ENCODE measurements at places on chromosomes 2 and 18.

- no peaks in the 10 kb centered on the region for H3K36me3 ChIP-seq
- no peaks in the 10 kb centered on the region for H3K27me3 ChIP-seq
- DNase-seq, result peak; percentile 66
- H3K4me3 ChIP-seq, result peak overlapping the region; percentile 75
- peaks cover 23% of the 10 kb centered on the region for H3K4me1 ChIP-seq
- no peak overlapping the region for H3K27ac ChIP-seq
Observed at GRCh38 chr2:27715318-27716210, 51.9 kb downstream of the SLC4A1AP start.

DNA sequence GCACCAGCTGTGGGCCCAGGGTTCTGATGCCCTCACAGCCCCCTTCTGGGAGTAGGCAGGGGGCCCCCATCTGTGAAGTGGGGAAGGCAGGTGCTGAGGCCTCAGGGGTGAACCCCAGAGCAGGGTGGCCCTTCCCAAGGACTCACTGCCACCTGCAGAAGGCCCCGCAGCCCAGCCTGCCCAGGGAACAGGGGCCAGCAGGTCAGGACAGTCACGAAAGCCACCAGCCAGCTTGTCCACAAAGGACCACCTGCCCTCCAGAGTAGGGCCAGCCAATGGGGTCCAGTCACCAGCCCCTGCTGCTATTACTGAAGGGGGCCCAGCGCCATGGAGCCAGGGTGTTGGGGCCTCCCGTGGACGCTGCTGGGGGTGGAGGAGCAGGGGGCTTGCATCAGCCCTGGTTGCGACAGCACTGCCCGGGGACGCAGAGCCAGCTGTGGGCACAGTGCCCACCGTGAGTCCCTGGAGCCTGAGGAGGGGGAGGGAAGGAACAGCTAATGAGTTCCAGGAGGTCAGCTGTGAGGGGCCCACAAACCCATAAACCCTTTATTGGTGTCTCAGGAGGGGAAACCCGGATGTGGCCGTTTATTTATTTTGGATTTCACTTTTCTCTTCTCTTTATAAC, 11.5 kb upstream of the SNED1 start:
- DNase-seq, result peak; percentile 36
- peaks cover 18% of the 10 kb centered on the region for H3K4me1 ChIP-seq
- H3K27ac ChIP-seq, result no peak overlapping the region
- no peaks in the 10 kb centered on the region for H3K27me3 ChIP-seq
- H3K36me3 ChIP-seq, result no peaks in the 10 kb centered on the region

DNA sequence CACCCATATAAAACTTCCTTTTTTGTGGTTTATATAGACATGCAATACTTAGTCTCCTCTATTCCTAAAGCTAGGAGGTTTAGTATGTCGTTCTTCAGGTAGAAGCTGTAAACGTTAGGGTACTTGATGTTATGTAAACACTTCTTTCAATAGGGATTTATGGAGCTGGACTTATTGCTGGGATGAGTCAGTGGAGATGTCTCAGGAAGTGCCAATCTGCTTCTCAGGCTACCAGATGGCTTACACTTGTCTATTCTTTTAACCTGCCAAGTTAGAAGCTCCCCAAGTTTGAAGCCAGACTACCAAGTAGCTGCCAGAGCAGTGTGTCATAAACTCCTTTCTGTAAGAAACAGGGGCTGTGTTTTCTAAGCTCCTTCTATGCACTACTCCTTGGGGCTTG, 756.5 kb upstream of the LRRTM1 start:
- DNase-seq, result peak; percentile 24
- H3K4me3 ChIP-seq, result no peak overlapping the region
- no peak overlapping the region for H3K27ac ChIP-seq

- no peaks in the 10 kb centered on the region for H3K36me3 ChIP-seq
- H3K27me3 ChIP-seq, result no peaks in the 10 kb centered on the region
- no peak for DNase-seq
- H3K4me1 ChIP-seq, result peaks cover 2% of the 10 kb centered on the region
Observed at GRCh38 chr18:75110846-75111415, 98.0 kb downstream of the PTGR3 start.

DNA sequence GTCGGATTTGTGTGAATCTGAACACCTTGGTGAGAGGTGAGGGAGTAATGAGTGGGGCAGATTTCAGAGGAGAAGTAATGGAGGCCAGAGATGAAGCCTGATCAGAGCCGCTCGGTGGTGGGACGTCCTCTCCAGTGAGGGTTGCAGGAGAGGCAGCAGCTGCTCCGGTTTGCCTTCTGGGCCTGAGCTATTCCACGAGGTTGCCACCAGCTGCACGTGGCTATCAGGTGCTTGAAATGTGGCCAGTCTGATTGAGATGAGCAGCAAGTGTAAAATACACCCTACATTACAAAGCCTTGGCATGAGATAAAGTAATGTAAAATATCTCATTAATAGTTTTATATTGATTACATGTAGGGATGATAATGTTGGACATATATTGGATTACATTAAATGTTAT, 10.8 kb upstream of the EFHD1 start:
- H3K4me3 ChIP-seq, result no peak overlapping the region
- H3K27me3 ChIP-seq, result peaks cover 11% of the 10 kb centered on the region
- no peaks in the 10 kb centered on the region for H3K36me3 ChIP-seq
- peaks cover 6% of the 10 kb centered on the region for H3K4me1 ChIP-seq

DNA sequence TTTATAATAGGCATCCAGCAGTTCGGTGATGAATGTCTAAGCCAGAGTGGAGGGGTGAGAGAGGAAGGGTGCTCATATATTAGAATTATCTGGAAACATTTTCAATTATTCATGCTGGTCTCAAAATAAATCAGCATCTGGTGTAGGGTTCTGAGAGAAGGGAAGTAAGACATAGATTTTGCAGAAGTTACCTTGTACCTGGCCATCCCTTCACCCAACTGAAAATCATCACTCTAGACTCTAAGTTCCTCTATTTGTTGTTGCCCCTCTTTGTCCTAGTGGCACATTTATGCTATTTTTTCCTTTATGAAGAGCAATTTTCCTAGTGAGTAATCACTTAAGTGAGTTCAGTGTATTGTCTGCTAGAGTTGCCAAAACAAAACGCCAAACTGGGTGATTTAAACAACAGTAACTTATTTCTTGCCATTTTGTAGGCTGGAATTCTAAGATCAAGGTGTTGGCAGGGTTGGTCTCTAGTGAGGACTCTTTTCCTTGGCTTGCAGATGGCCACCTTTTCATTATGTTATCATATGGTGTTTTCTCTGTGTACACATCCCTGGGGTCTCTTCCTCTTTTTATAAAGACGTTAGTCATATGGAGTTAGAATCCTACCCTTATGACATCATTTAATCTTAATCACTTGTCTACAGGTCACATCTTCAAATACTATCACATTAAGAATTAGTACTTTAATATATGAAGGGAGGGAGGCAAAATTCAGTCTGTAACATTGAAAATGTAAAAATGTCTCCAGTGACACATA, 129.9 kb upstream of the KLHL14 start:
- peaks cover 3% of the 10 kb centered on the region for H3K4me1 ChIP-seq
- H3K27ac ChIP-seq, result no peak overlapping the region
- no peak for DNase-seq
- no peak overlapping the region for H3K4me3 ChIP-seq
- no peaks in the 10 kb centered on the region for H3K36me3 ChIP-seq
- no peaks in the 10 kb centered on the region for H3K27me3 ChIP-seq

DNA sequence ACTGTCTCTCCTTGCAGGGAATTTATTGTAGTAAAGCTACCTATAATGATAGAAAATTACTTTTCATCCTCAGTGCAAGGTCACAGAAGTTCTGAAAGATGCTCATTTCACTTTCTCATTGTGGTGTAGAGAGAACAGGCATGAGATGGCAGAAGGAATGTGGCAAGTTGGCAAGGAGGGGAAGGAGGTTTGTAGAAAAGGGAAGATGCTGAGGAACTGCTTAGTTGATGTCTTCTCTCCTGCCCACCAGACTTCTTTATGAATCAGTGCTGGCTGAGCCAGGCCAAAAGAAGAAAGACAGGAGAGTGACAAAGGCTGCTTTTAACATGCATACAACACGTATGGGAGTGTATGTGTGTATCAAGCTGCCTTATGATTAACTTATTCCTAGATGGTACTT, 164.4 kb downstream of the PRPF40A start:
- H3K27ac ChIP-seq, result no peak overlapping the region
- H3K4me1 ChIP-seq, result peaks cover 2% of the 10 kb centered on the region
- H3K36me3 ChIP-seq, result peaks cover 33% of the 10 kb centered on the region
- no peaks in the 10 kb centered on the region for H3K27me3 ChIP-seq

GRCh38 chr2:124533226-124533954, 508.3 kb downstream of the CNTNAP5 start:
- no peaks in the 10 kb centered on the region for H3K4me1 ChIP-seq
- H3K27ac ChIP-seq, result no peak overlapping the region
- H3K4me3 ChIP-seq, result no peak overlapping the region
- DNase-seq, result no peak
- H3K36me3 ChIP-seq, result no peaks in the 10 kb centered on the region

- no peaks in the 10 kb centered on the region for H3K27me3 ChIP-seq
- H3K4me3 ChIP-seq, result no peak overlapping the region
- no peak overlapping the region for H3K27ac ChIP-seq
- DNase-seq, result no peak
- H3K36me3 ChIP-seq, result no peaks in the 10 kb centered on the region
Observed at GRCh38 chr2:16404551-16405300, 260.9 kb downstream of the CYRIA start.

DNA sequence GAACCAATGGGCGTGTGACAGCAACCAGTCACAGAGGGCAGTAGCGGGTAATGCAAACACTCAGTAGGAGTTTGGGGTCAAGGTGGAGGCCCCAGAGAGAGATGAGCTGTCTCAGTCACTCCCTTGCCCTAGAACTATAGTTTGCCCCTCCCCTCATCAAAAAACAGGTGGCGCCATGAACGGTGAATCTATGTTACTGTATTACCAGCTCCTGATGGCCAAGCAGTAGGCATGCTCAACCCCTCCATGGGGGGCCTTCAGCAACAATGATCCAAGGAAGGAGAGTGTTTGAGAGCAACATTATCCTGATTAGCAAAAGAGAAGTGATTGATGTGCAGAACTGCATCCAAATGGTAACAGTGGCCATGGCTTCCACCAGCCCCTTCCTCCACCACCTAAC, 30.4 kb downstream of the TRABD2A start:
- peaks cover 2% of the 10 kb centered on the region for H3K4me1 ChIP-seq

- no peak for DNase-seq
- H3K36me3 ChIP-seq, result peaks cover 2% of the 10 kb centered on the region
- H3K27me3 ChIP-seq, result no peaks in the 10 kb centered on the region
- no peak overlapping the region for H3K27ac ChIP-seq
Observed at GRCh38 chr2:74390606-74391005, 10.5 kb upstream of the DCTN1 start.

DNA sequence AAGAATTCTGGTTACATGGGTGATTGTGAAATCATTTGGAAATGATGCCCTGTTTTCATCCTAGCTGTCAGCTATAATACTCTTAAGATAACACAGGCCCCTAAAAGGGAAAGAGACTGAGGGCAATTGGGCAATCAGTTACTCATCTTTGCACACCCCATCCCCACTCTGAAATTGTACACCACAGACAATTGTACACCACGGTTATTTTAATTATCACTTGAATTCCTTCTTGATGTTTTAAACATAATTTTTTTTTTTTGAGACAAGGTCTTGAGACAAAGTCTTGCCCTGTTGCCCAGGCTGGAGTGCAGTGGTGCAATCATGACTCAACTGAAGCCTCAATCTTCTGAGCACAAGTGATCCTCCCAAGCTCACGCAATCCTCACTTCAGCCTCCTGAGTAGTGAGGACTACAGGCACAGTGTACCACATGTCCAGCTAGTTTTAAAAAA, 862.4 kb upstream of the ACVR2A start:
- peak; percentile 91 for DNase-seq
- H3K4me3 ChIP-seq, result no peak overlapping the region
- H3K27ac ChIP-seq, result no peak overlapping the region
- H3K27me3 ChIP-seq, result no peaks in the 10 kb centered on the region

DNA sequence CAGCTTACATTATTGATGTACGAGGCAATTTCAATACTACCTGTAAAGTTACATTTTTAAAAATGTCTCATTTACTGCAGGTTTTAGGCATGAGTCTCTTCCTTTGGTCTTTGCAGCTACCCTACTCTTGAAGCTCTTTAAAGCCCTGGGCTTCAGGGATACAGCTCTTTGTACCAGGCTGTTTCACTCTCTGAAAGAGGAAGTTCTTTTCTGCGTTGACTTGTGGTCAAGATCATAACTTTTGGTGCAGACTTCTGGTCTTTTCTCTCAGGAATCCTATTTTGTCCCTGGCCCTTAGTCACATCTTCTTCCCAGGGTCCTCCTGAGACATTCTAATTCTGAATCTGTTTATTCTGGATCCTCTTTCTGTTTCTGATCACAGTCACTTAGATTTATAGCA, 16.6 kb upstream of the HRH4 start:
- H3K27ac ChIP-seq, result no peak overlapping the region
- no peak overlapping the region for H3K4me3 ChIP-seq
- no peak for DNase-seq
- peaks cover 93% of the 10 kb centered on the region for H3K36me3 ChIP-seq

- peaks cover 2% of the 10 kb centered on the region for H3K36me3 ChIP-seq
- H3K27me3 ChIP-seq, result no peaks in the 10 kb centered on the region
- H3K4me1 ChIP-seq, result peaks cover 7% of the 10 kb centered on the region
- DNase-seq, result peak; percentile 67
- no peak overlapping the region for H3K27ac ChIP-seq
Observed at GRCh38 chr2:88053296-88053695, 2.3 kb downstream of the KRCC1 start.

GRCh38 chr2:134772493-134773169, 53.8 kb upstream of the TMEM163 start:
- H3K4me3 ChIP-seq, result no peak overlapping the region
- H3K36me3 ChIP-seq, result no peaks in the 10 kb centered on the region
- no peak for DNase-seq
- H3K27me3 ChIP-seq, result peaks cover 14% of the 10 kb centered on the region
- no peak overlapping the region for H3K27ac ChIP-seq

- no peaks in the 10 kb centered on the region for H3K36me3 ChIP-seq
- peaks cover 82% of the 10 kb centered on the region for H3K27me3 ChIP-seq
- H3K4me3 ChIP-seq, result no peak overlapping the region
Observed at GRCh38 chr2:120436460-120436739, 90.5 kb downstream of the INHBB start.

GRCh38 chr2:223081789-223082188, 29.8 kb downstream of the KCNE4 start:
- H3K27ac ChIP-seq, result no peak overlapping the region
- H3K4me1 ChIP-seq, result peaks cover 1% of the 10 kb centered on the region
- H3K27me3 ChIP-seq, result no peaks in the 10 kb centered on the region
- H3K4me3 ChIP-seq, result no peak overlapping the region
- no peak for DNase-seq
- no peaks in the 10 kb centered on the region for H3K36me3 ChIP-seq

DNA sequence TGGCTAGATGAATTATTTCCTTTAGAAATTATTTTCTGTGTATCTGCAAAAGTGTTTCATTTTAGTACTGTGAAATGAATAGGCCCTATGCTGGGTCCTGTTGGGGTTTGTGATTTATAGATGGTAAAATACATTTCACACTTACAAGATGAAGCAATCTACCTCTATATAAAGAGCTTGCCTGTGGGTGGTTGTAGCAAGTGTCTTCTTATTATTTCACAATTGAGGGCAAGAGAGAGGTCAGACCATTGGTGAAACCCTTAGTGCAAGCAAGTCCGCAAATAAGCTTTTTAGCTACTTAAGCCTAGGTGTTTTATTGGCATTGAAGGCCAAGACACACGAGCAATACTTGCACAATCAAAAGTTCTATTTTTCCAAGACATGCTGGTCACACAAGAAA, 153.1 kb downstream of the FMNL2 start:
- no peaks in the 10 kb centered on the region for H3K27me3 ChIP-seq
- H3K27ac ChIP-seq, result no peak overlapping the region
- H3K36me3 ChIP-seq, result no peaks in the 10 kb centered on the region

- no peaks in the 10 kb centered on the region for H3K36me3 ChIP-seq
- no peak overlapping the region for H3K4me3 ChIP-seq
- no peak for DNase-seq
- no peaks in the 10 kb centered on the region for H3K27me3 ChIP-seq
- H3K4me1 ChIP-seq, result no peaks in the 10 kb centered on the region
- H3K27ac ChIP-seq, result no peak overlapping the region
Observed at GRCh38 chr18:33282709-33283333, 157.7 kb downstream of the CCDC178 start.
